ENCODE measurements at places on chromosomes 1 and 21.

GRCh38 chr1:77313491-77313890 lies 31.7 kb downstream of the AK5 start:
- DNase-seq, result no peak

DNA sequence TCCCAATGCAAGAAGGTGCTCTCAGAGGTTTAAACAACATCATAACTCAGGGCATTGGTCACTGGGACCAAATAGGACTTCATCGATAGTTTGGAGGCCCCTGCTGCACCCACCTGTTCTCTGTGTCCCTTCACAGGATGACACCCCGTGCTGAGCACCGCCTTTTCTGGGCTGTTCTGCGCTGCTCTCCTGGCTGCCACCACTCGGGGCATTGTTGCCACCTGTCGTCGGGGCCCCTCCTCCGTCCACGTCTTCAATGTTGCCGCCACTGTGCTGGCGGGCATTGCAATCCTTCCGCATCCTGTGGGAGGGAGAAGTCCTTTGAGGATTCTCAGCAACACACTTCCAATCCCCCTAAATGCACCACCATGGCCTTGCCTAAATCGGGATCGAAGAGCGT lies 47.7 kb downstream of the NTPCR start:
- DNase-seq, result no peak

- DNase-seq, result no peak
Measured at GRCh38 chr1:173409613-173410012, 67.5 kb upstream of the PRDX6 start.

DNA sequence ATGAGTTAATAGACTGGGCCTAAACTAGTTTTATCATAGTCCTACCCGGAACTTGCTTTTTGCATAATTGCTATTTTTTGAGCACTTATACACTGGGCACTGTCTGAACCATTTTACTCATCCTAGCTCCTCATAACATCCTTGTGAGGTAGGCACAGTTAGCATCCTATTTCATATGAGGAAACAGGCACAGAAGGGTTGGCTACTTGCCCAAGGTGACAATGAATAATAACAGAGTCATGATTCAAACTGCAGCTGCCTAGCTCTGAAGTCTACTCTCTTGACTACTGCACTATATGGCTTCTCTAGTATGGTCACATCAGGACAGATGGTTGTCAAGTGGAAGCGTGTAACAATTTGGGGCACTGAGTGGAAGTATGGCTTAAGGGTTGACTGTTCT lies 18.2 kb upstream of the RC3H1 start:
- peak; percentile 84 for DNase-seq

DNA sequence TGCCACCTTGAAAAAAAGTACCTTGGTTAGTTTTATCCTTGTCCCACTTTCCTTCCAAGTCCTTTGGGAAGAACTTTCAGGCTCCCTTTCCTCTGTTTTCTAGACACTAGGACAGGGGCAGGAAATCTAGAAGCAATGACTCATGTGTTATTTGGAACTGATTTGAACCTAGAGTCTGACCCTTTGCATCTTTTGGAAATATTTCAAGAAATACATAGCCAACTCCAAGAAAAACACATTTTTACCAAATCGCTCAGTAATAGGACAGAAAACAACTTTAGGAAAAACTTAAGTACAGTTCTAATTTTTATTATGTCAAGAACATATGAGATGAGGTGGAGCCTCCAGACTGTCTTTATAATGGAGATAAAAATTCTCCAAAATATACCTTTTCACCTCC lies 292.4 kb downstream of the PTBP2 start:
- no peak for DNase-seq

DNA sequence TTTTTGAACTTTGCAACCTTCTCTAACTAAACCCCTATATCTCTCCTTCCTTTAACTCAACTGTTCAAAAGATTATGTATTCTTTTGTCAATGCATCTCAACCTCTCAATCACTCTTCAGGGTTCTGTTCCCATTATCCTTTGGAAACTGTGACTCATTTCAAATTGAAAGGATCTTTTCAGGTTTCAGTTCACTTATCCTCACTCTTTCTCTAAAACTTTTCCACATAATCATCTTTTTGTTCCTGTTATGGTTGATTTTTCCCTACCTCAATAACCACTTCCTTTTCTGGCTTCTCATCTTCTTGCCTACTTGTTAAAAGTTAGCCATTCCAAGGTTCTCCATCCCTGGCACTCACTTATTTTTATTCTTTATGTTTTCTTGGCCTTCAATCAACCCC lies 56.2 kb upstream of the NUF2 start:
- no peak for DNase-seq

GRCh38 chr1:31441558-31441957 lies 28.5 kb downstream of the SERINC2 start:
- DNase-seq, result no peak

GRCh38 chr21:38173276-38174035 lies 83.3 kb upstream of the KCNJ15 start:
- no peak for DNase-seq

DNA sequence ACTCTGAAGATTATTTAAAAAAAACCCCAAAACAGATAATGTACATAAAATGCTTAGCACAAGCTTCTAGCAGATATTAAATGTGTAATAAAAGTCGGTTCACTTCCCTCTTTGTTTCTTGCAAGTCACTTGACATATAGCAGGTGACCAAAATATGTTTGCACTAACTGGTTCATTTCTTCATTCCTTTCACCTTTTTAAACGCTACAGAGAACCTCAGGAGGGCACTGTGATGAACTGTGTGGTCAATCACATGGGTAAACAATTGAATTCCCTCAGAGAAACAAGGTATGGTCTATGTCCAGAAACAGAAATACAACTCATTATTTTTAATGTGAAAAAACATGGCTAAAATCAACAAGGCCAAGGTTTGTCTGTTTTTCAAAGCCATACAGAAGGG lies 51.3 kb upstream of the BCL10 start:
- DNase-seq, result no peak

DNA sequence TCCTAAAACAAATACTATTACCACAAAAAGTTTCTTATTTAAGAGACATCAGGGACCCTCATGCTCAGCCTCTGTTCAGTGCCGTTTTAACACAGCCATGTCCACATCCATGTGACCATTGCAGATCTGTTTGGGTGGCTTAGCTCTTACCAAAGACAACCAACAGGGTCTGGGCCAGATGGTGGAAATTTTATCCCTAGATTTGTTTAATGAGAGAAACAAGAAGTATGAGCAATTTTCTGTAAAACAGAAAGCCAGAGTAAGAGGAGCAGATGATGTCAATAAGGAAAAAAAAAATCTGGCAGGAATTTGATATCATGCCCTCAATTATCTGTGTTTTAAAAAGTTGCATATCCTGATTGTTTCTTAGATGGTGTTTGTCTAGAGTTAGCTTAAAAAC lies 299.9 kb downstream of the TM2D1 start:
- peak; percentile 20 for DNase-seq

DNA sequence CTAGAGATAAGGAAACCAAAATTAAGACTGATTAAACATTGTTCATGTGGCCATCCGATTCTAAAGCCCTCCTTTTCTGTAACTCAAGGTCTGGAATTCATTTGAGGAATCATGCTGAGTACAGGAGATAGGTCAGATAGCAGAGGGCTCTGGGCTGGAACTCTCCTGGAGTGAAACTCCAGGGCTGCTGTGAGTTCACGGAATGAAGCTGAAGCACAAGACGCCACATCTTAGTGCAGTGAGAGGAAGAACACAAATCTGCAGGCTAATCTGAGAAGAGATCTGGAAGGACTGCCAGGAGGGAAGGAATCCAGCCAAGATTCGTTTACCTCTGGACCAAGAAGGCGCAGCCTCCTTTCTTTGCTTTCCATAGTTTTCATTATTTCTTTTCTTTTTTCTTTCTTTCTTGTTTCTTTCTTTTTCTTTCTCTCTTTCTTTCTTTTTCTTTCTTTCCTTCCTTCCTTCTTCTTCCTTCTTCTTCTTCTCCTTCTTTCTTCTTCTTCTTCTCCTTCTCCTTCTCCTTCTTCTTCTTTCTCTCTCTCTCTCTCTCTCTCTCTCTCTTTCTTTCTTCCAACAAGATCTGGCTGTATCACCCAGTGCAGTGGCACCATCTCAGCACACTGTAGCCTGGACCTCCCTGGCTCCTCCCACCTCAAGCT lies 74.8 kb upstream of the ATP1B1 start:
- DNase-seq, result no peak

DNA sequence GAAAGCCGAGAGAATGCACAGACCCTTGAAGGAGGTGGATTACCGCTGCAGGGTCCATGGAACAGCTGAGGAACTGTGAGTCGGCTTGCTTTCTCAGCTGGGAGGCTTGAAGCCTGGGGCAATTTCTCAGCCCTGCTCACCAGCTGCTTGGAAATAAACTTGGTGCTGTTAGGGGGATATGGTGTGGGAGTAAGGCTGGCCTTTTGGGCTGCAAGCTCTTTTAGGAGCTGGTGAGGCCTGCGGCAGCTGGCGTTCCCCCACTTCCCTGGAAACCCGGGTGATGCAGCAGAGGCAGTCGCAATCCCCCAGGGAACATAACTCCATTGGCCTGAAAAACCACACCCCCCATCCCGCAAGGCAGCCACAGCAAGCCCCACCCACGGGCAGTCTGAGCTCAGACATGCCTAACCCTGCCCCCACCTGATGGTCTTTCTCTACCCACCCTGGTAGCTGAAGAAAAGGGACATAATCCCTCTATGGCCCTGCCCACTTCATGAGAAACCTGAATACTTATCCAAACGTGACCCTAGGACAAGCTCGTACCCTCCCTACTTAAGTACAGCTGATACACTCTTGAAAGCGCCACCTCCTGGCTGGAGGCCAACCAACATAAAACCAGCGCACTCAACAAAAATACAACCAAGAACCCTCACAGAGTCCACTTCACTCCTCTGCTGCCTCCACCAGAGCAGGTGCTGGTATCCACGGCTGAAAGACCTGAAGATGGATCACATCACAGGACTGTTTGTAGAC lies 1995.8 kb downstream of the NCAM2 start:
- no peak for DNase-seq

DNA sequence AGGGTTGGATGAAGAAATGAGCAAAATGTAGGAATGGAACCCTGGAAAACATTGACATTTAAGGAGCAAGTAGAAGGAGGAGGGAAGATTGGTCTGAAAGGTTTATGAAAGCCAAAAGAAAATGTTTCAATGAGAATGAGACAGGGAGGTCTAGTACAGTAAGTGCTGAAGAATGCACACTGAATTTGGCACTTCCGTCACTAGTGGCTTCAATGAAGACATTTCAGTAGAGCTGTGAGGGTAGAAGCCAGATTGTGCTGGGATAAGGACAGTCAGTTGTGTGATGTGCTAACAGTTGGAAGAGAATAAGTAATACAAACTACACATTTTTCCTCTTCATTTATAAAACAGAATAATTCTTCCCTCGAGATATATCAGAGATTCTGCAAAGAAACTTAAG lies 17.1 kb downstream of the THEM4 start:
- DNase-seq, result no peak

DNA sequence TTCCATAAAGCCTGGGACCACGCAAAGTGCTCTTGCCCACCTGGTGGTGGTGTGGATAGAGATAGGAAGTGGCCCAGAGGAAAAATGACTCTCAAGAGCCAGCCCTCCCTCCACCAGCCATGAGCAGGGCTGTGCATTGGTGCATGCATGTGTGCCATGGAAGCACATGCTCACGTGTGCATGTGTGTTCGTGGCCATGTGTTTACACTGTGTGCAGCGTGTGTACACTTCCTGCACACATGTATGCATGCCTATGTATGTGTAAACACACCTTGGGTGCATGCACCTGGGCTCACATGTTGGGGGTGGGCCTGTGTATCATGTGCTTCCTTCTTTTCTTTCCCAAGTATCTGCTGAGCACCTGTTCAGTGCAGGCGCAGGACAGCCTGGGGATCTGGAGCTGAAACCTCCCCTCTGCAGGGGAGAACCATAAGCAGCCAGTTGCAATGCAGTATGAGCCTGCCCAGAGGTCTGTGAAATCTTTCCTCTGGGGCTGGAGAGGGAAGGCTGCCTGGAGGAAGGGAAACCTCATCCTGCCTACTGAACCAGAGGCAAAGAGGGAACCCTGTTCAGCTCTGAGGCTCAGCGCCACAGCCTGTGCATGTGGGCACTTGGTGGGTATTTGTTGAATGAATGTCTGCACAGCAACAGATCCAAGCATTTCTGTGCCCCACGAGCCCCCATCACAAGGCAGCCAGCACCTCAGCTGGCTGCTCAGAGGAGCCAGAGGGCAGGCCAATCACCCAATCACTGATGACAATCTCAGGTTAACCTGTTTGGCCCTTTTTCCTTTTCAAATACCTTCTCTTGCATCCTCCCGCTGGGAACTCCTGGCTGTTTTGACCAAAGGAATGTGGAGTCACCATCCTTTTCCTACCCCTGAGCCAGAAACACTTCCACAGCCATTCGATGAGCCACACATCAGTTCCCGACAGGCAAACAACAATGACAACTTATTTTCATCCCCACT lies 327.0 kb downstream of the NPHP4 start:
- DNase-seq, result no peak

DNA sequence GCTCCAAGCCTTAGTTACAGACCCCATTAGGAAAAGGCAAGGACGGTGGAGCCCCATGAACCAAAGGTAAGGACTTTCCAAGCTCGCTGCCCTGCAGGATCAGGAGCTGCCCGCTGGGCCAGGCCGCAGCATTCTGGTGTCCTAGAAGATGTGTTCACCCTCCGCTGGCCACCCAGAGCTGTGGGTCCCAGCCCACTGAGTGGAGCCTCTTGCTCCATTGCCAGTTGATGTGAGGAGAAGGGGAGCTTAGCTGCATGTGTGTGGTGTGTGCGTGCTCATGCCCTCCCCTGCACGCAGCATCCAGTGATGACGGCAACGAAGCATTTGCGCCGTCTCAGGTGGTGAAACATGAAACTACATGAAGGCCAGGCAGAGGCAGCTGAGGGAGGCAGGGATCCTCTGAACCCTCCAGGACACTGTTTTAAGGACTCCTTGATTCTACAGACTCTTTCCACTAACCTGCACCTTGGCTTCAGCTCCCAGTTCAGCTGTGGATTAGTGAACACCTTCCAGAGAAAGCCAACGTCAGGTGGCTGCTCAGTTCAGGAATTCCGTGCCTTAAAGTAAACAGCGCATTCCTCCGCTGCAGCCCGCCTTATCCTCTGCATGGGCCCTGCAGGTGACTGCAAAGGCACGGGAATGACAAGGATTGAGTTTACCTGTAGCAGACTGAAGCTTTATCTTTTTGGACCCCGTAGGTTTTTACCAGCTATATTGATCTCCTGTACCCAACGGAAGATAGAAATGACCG lies 48.7 kb downstream of the SMYD2 start:
- DNase-seq, result no peak

GRCh38 chr1:21782349-21782867 lies 541 bp downstream of the USP48 start:
- DNase-seq, result peak; percentile 26

GRCh38 chr1:224141693-224142092 lies 27.8 kb downstream of the FBXO28 start:
- DNase-seq, result no peak

GRCh38 chr1:21027805-21028204 lies 148.9 kb downstream of the EIF4G3 start:
- no peak for DNase-seq

Data from DMS 273 treated with DMSO at 0.1 percent for 48 hours (cell line).